ENCODE measurements at places on chromosomes 2 and 18.

GRCh38 chr2:185859506-185859905, 120.9 kb downstream of the FSIP2 start:
- no peak for DNase-seq

DNA sequence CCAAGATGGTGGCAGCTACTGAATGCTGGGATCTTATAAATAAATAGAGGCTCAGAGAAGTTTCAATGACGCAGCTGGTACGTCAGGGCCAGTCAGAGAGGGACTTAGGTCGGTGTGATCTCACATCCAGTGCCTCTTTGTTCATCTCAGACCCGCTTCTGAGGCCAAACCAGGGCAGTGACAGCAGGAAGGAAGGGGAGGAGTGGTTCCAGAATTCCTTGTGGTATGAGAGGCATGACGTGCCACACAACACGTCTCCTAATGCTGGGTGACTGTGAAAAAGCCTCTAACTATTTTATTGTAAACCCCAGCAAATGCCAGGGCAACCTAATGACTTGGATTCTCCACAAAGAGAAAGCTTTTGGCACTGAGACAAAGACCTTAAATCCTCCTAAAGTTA, 423.3 kb downstream of the LPIN1 start:
- no peak for DNase-seq

GRCh38 chr2:240395896-240396622, 39.4 kb upstream of the GPC1 start:
- peak; percentile 3 for DNase-seq

DNA sequence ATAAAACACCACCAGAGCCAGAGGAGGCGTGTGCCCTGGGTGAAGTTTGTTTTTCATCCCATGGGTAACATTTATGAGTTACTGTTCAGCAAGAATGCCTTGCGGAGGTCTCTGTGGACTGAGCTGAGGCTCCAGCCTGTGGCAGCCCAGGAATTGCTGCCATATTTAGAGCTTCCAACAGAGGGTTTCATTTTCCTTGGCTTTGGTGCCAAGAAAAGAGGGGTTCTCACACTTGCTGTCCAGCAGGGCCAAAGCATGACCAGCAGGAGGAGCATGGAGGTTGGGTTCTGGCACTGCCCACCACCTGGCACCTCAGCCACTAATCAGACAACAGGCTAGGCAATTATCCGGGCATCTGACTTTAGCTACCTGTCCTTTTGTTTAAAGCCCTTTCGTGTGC, 36.7 kb downstream of the EPAS1 start:
- DNase-seq, result no peak

DNA sequence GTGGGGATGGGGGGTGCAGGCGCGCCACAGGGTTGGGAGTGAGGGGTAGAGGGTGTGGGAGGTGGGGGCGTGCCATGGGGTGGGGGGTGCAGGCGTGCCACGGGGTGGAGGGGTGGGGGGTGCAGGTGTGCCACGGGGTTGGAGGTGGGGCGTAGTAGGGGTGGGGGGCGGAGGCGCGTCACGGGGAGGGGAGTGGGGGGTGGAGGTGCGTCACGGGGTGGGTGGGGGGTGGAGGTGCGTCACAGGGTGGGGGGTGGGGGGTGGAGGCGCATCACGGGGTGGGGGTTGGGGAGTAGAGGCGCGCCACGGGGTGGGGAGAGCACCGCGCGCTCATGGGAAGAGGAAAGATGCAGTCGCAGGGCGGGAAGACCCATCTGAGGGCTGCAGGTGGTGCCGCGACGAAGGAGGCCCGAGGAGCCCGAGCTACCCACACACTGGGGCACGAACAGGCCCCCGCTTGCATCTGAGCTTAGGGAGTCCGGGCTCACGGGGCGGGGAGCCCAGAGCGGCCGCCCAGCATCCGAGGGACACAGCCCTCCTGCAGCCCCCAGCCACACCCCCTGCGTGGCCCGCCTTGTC, 37.5 kb downstream of the SNED1 start:
- DNase-seq, result no peak

DNA sequence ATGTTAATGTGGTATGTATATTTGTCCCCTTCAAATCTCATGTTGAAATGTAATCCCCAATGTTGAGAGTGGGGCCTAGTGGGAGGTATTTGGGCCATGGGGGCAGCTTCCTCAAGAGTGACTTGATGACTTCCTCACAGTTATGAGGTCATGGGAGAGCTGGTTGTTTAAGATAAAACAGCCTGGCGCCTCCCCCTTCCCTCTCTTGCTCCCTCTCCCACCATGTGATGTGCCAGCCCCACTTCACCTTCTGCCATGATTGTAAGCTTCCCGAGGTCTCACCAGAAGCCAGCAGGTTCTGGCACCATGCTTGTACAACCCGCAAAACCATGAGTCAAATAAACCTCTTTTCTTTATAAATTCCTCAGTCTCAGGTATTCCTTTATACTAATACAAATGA, 258.3 kb upstream of the POU3F3 start:
- DNase-seq, result no peak

- DNase-seq, result no peak
Observed at GRCh38 chr18:41165625-41166024, 789.4 kb upstream of the PIK3C3 start.

DNA sequence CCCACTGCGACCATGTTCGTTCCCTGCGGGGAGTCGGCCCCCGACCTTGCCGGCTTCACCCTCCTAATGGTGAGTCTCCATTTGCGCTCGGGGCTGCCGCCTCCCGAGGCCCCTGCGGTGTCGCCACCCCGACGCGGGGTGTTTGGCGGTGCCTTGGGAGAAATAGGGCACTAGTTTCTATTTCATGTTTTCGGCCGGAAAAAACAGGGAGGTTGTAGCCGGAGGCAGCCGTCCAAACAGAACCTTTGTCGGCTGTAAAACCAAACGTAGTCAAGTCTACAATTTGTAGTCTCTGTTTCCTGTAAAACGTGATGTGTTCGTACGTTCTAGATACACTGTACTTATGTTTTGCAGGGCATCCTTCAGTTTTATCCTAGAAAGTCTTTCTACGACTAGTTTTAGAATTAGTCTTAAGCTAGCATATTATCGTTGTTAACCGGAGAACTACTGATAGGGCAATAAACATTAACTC, 290 bp downstream of the PSMG2 start:
- no peak for DNase-seq

- DNase-seq, result peak; percentile 66
Observed at GRCh38 chr18:63025251-63026090, 294.1 kb downstream of the BCL2 start.

GRCh38 chr2:26414311-26414710, 12.6 kb downstream of the DRC1 start:
- DNase-seq, result no peak

GRCh38 chr2:69815717-69816116, 13.7 kb upstream of the GMCL1 start:
- no peak for DNase-seq

GRCh38 chr2:200871151-200871550, 6.7 kb upstream of the CLK1 start:
- no peak for DNase-seq

GRCh38 chr18:6975084-6975483, 142.5 kb downstream of the LAMA1 start:
- no peak for DNase-seq

- peak; percentile 46 for DNase-seq
Observed at GRCh38 chr18:24014986-24015638, 558 bp downstream of the TTC39C start.

DNA sequence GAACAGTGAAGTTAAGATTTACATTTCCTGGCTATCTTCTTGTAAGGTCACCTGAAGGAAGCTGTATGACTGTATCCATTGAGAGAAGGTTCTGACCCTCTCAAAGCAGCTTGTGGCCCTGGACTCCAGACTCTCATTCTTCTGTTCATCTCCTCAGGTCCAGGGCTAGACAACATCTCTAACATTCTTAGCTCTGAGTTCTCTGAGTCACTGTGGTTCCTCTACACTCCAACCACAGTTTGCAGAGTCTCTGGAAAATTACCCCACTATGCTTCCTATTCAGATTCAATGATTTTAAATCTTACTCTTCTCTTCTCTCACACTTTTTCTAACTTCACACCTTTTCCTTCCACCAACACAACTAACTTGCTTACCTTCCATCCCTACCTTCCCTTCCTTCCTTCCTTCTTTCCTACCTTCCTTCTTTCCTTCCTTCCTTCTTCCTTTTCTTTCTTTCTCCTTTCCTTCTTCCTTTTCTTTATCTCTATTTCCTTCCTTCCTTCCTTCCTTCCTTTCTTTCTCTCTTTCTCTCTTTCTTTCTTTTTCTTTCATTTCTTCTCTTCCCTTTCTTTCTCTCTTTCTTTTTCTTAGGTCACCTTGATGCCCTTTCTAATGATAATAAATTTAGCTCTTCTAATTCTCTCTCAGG, 824.3 kb upstream of the ZEB2 start:
- DNase-seq, result no peak

- no peak for DNase-seq
Observed at GRCh38 chr2:55031505-55031904, 18.7 kb downstream of the RTN4 start.

DNA sequence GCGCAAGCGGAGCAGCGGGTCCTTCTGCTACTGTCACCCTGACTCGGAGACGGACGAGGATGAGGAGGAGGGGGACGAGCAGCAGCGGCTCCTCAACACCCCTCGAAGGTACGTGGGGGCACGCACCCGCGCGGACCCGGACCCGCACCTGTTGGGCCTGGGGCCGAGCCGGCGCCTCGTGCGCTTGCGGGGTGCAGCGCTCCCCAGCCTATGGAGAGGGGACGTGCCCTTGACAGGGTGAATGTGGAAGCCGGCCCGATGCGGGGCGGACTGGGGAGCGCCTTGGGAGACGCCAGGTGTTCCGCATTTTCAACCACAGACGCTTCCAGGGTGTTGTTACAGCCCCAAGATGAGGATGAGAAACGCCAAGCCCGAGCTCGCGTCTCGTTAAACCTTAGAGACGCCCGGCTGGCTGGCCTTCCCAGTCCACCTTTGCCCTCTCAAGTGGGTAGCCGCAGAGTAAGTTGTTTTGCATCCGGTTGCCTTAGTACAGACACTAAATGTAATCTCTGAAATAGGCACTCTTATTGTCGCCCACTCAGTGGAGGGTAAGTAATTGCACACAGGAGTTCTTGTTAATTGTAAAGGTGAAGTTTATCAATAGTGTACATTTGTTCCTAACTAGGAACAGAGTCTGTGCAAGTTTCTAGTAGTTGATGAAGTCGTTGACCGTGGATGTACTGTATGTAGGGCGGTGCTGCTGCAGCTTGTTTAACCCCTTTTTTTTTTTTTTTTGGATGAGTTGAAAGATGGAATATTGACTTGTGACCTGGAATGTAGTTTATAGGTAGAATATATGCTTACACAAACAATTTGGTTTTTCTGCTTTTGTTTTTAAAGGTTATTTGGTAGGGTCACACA, 815 bp downstream of the GMCL1 start:
- peak; percentile 10 for DNase-seq

- DNase-seq, result no peak
Observed at GRCh38 chr2:130352237-130352636, 3.6 kb upstream of the PTPN18 start.

- DNase-seq, result no peak
Observed at GRCh38 chr2:19600506-19600905, 242.1 kb upstream of the OSR1 start.

DNA sequence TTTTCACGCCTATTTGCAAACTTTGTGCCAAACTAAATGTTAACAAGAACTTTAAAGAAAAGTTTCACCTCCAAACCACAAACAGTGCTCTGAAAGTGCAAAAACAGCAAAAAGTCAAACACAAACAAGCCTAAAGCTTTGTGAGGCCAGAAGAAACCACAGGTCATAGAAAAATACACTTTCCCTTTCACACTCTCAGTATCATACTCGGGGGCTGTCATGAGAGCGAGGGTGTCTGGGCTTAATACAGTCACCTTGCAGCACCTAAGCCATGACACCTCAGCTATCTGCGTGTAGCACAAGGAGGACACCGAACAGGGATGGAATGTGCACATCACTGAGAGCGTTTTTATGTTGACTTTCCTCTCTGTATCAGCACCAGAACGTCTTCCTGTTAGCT, 26.6 kb upstream of the SEH1L start:
- no peak for DNase-seq

GRCh38 chr2:45886171-45886663, 234.7 kb downstream of the PRKCE start:
- peak; percentile 43 for DNase-seq

- DNase-seq, result no peak
Observed at GRCh38 chr2:58293056-58293455, 51.9 kb upstream of the FANCL start.

GRCh38 chr2:29991086-29991485, 69.7 kb upstream of the ALK start:
- no peak for DNase-seq

DNA sequence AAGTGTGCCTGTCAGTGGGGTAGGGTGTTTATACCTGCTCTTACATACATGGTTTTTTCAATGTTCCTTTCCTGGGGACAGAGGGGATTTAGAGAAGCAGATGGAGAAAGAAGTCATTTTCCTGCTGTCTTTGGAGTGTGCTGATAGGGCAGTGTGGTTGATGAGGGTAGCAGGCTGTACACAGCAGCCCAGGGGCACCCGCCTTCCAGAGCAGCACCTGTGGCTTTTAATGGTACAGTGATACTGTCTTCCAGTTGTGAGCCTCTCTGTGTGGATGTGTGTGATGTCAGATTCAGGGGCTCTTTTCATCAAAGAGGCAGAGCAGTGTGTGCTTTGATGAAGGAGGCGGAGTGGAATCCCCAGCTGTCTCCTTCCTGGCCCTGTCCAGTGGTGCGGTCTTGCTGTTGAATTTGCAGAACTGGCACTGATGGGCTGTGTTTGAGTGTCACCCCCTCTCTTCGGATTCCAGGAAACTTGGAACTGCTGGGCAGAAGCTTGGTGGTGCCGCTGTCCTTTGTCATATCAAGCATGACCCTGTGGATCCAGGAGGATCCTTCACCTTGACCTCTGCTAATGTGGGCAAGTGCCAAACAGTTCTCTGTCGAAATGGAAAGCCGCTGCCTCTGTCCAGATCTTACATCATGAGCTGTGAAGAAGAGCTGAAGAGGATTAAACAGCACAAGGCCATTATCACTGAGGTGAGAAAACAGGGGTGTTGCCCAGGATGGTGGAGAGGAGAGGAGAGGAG, 259.8 kb downstream of the PHLPP1 start:
- no peak for DNase-seq

DNA sequence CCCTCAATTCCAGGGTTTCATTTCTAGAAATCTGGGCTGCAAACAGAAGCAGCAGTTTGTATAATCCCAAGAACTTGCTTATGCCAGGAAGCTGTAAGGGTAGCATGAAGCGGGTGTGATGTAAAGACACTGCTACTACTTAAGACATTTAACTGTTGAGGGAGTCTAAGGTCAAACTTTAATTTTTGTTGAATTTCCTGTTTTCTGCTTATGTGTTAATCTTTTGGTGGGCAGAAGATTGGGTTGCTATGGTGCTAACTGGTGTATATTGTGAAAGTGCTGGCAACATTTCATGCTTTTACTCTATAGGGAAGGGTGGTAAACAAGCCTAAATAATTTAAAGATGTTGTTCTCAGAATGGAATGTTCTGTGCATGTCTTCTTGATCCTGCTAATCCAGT, 2.7 kb downstream of the NCOA1 start:
- DNase-seq, result no peak
